Stimulated activated CD8-positive, alpha-beta memory T cell treated with anti-CD3 and anti-CD28 coated beads, Interleukin-4, amount 100 ng/mL, for 1 hour (primary cell): ENCODE measurements at places on chromosomes 12 and 14.

DNA sequence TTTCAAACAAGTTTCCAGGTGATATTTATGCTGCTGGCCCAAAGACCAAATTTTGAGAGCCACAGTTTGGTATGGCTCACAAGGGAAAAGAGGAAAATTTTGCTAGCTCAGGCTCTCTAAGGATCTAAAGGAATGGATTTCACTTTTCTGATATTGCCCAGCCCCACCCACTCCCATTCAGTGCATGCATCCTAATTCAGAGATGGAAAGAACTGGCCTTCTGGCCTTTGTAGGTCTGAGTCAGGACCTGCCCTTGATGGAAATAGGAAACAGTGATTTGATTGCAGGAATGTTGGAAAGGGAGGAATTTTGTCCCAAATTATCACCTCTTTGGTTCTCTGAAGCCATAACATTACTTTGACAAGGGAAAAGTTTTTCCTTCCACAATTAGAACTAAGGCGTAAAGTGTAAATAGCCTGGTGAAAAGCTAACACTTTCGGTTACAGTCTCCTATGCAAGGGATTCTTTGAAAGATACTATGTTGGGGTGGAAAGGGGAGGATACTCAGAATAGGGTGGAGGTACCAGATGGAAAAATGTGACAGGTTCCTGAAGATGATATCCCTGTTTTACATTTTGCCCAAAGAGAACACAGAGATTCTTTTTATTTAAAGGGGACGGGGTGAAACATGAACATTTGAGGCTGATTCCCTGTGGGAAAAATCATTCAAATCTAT is 11.1 kb downstream of the ZNF641 start:
- no peak for DNase-seq

GRCh38 chr12:96073346-96074330 is 38.3 kb upstream of the LTA4H start:
- DNase-seq = no peak

GRCh38 chr14:90093942-90094595 is 32.3 kb downstream of the KCNK13 start:
- no peak for DNase-seq

GRCh38 chr14:90381011-90381786 is 15.6 kb upstream of the CALM1 start:
- no peak for DNase-seq

GRCh38 chr12:68368327-68368726 is 36.2 kb upstream of the MDM1 start:
- DNase-seq = no peak

DNA sequence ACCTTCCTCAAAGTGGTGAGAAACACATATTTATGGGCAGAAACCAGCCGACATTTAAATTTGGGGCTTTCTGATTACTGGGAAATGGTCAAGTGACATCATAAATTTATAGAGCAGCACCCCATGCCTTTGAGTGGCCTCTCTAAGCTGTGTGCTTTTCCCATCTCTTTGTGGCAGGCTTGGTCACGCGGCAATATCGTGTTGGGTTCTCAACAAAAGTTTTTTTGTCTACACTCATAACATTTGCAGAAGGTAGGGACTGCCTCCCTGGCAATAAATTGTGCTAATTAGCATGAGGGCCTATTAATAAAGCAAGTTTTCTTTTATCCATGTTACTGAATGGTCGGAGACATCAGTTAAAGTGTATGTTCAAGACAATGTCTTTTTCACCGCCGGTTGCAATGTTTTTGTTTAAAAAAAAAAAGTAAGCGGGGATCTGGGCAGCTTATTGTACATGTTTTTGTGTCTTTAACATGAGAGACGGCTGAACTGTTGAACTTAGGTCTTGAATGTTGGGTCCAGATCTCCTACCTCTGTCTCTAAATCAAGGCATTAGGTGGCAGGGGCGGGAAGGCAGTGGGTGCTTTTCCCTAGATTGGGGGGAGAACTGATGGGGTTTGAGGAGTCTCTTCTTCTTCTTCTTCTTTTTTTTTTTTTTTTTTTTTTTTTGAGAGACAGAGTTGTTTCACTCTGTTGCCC is 193.3 kb downstream of the PHETA1 start:
- no peak for DNase-seq

- DNase-seq = no peak
Observed at GRCh38 chr12:132049876-132050275, 94.2 kb downstream of the DDX51 start.

DNA sequence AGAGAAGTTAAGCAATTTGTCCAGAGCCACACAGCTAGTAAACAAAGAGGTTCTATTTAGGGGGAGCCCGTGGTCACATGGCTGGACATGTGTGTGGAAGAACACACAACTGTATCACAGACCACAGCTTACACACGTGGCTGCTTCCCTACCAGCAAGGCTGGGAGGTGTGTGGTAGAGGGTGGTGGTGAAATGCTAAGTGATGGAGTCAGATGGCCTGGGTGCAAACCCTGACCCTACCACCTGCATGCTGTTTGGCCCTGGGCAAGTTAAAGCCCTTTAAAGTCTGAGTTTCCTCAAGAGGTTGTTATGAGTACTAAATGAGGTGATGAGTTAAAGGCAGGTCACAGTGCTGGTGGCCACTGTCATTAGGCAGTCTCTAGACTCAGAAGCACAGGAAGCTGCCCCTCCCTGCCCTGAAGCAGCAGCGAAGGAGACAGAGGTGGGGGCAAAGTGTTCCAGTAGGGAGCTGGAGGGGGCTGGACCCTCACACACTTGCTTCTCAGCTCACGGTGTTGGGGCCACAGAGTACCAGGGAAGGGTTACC is 64.2 kb downstream of the ERH start:
- DNase-seq = no peak

GRCh38 chr14:100031506-100032281 is 33.5 kb upstream of the EVL start:
- no peak for DNase-seq

GRCh38 chr12:118981285-118982211 is at the start of gene SRRM4:
Gene SRRM4, plus strand, starts transcription at chr12:118981541. Its CDS starts 342 bp downstream, at chr12:118981883.
- DNase-seq = no peak

DNA sequence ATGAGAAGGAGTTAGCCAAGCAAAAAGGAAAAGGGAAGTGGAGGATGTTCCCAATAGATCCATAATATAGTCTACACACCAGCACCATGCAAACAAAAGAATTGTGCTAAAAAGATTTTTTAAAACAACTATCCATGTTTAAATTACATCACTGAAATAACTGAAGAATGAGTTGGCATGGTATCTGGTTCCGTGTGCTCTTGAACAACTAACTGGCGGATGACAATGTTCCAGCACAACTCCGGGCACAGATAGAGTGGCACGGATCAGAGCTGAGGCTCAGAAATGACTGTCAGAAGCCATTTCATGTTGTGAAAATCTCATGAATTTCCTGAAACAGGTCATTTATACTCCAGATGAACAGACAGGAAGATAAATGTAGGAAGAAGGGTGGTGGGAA is 153.1 kb downstream of the HMGA2 start:
- no peak for DNase-seq

- DNase-seq = no peak
Observed at GRCh38 chr14:22848351-22849164, 12.2 kb downstream of the MMP14 start.

- DNase-seq = no peak
Observed at GRCh38 chr12:11753826-11754225, 104.4 kb downstream of the ETV6 start.

GRCh38 chr12:1605129-1606020 is 11.0 kb upstream of the FBXL14 start:
- DNase-seq = no peak

DNA sequence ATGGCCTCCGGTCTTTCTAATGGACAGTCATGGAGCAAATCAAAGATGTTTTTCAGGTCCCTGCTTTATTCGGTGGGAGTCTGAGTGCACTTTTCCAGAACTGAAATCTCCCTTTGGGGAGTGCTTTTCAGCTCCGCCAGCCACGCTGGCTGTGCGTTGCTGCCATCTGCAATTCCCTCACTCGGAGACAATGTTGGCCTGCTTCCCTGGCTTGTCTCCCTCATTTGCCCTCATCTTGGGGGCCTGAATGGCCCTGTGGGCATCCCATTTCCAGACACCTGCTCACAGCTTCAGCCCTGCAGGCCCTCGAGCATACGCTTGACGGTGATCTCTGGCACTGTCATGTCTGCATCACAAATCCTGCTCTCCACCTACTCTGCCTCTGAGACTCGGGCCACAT is 103.8 kb downstream of the CCDC92 start:
- DNase-seq = no peak

- DNase-seq = no peak
Observed at GRCh38 chr12:42770261-42770660, 180.7 kb upstream of the PRICKLE1 start.

DNA sequence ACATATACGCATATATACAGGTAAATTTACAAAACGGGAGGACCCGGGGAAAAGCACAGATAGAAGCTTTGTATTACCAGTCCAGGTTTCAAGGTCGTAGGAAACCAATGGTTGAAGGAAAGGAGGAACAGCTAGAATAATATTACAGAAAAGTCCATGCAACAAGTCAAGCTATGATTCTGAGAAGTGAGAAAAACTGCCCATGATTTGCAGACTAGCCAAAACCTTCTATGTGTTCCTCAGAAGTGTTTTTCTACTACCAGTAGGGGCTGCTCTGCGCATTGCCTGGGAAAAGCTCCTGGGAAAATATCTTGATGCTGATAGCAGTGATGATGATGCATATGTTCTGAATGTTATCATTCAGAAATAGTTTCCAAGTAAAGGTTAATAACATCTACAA is 2.2 kb downstream of the PDZRN4 start:
- DNase-seq = no peak

DNA sequence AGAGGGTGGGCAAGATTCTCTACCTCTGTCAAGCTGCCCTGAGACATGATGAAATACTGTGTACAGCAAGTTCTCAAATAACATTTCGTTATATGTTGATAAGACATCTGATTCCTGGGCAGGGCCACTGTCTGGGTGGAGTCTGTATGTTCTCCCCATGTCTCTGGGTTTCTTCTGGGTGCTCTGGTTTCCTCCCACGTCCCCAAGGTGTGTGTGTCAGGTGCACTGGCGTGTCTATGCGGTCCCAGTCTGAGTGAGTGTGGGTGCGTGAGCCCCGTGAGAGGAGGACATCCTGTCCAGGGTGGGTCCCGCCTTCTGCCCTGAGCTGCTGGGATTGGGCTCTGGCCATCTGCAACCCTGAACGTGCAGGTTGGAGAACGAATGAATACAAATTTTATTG is 29.6 kb downstream of the KCTD10 start:
- DNase-seq = no peak

GRCh38 chr14:85811340-85811739 is 281.4 kb downstream of the FLRT2 start:
- DNase-seq = no peak

DNA sequence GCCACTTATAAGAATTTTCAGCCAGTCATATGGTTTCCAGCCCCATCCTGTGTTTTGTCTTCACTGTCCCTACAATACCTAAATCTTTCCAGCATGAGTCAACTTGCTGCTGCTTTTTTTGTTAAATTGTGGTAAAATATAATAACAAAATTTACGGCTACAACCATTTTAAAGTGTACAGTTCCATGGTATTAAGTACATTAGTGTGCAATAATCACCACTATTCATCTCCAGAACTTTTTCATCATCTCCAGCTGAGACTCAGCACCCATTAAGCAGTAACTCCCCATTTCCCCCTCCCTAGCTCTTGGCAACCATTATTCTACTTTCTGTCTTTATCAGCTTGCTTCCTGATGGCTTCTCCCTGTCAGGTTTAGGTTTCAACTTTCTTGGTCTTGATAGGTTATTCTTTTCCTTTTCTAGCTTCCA is 39.1 kb downstream of the FRS2 start:
- DNase-seq = no peak

DNA sequence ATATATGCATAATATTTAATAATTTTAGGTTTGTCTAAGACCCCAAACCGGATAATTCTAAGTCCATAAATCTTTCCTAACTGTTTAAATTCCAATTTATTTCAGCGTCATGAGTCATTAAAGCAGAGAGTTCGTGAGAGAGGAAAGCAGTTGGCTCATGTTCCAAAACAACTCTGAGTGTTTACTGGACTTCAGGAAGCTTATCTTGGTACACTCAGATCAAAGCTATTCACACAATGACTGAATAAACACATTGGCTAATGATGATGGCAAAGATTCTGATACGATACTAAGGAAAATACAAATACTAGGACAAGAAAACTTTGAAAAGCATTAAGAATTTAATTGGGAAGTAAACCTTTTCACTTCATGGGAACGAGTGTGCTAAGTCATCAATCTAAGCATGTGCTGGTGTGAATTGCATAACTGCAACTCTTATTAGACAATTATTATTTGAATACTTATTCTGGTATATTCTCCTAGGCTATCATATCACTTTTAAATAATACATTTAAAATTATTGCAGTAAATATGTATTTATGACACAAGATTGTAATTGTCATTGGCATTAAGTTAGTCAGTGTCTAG is 34.8 kb upstream of the CLEC14A start:
- no peak for DNase-seq

DNA sequence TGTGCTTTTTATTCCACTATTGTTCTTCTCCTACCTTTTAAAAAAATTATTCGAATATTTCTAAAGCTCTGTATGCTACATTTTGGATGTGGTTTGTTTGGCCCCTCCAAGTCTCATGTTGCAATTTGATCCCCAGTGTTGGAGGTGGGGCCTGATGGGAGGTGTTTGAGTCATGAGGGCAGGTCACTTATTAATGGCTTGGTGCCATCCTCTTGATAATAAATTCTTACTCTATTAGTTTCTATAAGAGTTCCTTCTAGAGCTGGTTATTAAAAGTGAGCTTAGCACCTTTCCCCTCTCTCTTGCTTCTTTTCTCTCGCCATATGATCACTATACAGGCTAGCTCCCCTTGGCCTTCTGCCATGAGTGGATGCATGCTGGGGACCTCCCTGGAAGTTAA is 445.6 kb upstream of the PDE3A start:
- no peak for DNase-seq

- DNase-seq = no peak
Observed at GRCh38 chr14:56149995-56150394, 31.8 kb downstream of the PELI2 start.

- DNase-seq = no peak
Observed at GRCh38 chr12:85825746-85826145, 10.5 kb downstream of the RASSF9 start.

DNA sequence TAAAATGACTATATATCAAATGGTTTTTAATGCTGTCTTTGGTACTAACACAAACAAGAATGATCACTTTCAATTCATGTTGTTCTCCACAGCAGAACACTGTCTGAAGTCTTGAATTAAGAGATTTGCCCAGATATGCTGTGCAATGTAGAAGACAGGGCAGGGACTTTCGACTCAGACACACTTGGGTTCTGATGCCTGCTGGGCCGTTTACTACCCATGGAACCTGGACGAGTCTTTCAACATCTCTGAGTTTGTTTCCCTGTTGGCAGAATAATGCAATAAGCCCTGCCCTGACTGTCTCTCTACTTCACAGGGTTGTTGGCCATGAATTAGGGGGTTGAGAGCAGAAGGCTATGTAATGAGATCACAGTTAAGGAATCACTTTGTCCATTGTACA is 162.6 kb upstream of the TMPO start:
- no peak for DNase-seq

- DNase-seq = no peak
Observed at GRCh38 chr12:124399622-124400021, 104.7 kb downstream of the RFLNA start.

DNA sequence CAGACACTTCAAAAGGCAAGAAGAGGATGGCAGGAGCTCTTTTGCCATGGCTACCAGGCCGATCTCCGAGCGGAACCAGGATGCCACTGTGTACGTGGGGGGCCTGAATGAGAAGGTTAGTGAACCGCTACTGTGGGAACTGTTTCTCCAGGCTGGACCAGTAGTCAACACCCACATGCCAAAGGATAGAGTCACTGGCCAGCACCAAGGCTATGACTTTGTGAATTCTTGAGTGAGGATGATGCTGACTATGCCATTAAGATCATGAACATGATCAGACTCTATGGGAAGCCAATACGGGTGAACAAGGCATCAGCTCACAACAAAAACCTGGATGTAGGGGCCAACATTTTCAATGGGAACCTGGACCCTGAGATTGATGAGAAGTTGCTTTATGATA is 9.8 kb downstream of the GARIN2 start:
- no peak for DNase-seq
